ENCODE measurements at places on chromosomes 3 and 15. TPM values are rescaled to one million over a fixed set of nuclear protein-coding genes. Genes with fewer than 3 reads are reported as not detected.

DNA sequence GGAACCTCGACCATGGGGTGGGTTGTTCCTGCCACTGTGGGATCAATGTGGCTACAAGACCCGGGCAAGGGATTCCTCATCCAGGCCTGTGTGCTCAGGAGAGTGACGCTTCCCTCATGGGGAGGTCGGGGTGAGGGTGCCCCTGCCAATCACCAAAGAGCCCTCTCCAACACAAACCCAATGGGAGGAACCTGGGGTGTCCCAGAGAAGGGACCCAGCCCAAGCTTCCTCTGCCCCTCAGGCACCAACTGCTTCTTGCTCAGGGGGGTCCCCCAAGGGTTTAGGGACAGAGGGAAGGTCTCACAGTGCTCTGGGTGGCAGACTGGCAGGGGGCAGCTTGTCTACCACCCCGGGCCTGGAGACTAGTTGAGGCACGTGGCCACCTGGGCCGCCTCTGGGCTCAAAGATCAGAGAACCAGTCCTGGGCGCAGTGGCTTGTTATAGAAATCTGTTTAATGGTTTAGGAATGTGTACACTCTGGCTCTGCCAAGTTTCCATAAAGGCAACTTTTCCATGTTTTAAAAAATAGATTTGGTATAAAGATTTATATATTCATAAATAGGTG, 26.6 kb downstream of the GP9 start:
- DNase-seq: no peak

DNA sequence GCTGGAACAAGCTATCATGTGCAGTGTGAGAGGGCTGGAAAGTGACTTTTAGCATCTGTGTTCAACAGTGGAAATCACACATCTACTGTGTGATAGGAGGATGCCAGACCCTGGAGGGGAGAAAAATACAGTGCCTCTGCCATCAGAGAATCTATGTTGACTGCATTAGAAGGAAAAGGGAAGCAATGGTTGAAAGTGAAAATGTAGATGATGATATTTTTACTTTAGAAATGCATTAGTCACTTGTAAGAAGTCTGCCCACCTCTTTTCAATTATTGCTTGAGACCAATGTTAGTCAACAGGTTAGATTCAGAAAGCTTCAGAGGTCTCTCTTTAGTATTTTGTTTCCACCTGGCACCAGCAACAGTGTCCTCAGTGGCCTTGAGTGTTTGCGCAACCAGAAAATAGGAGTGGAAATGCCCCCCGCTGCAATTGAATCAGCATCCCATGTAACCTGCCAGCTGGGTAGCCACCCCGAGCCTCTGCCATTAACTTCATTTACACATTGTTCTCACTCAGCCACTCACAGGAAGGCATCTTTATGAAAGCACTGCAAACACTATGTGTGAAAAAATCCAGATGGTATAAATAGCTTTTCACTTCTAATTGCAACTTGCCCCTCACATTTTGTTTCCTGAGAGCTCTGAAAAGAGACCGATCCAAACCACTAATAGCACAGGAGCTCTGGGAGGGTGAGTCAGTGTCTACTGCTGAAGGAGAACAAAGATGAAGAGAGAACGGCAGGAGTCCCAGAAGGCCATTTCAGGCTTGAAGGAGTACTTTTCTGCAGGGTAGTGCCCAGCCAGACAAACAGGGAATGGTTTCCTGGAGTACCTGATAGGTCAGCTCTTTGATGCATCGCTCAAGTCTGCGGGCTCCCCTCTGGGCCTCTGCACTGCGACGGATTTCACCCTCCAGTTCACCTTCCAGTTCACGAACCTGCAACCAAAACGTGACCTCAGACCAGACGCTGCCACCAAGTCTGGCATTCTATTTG, 92.1 kb downstream of the HHLA2 start:
- DNase-seq: no peak

DNA sequence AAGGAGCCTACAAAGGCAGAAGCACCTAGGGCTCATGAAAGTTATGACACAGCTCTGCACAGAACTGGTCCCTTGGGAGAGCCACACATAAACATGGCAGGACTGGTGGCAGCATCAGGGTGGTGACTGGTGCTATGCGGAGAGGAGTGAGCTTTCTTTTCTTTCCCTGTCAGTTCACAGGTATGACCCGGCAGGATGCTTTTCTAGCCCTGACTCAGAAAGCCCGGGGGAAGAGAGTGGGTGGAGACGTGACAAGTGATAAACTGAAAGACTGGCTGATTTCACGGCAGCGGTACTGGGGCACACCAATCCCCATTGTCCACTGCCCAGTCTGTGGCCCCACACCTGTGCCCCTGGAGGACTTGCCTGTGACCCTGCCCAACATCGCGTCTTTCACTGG, 103.0 kb downstream of the LARS2 start:
- no peak for DNase-seq

SPESP1 gene
- polyA plus RNA-seq: 3.7 TPM

COL6A5 gene
- polyA plus RNA-seq: not detected

THOC7 gene
- 99.5 TPM for polyA plus RNA-seq

Data from kidney (tissue), 22 donors.